ENCODE measurements at places on chromosomes 4 and X.

- no peak for DNase-seq
Observed at GRCh38 chr4:135268369-135268768, 1066.8 kb upstream of the PABPC4L start.

GRCh38 chr4:76706581-76706980 is 191.4 kb downstream of the SOWAHB start:
- no peak for DNase-seq

DNA sequence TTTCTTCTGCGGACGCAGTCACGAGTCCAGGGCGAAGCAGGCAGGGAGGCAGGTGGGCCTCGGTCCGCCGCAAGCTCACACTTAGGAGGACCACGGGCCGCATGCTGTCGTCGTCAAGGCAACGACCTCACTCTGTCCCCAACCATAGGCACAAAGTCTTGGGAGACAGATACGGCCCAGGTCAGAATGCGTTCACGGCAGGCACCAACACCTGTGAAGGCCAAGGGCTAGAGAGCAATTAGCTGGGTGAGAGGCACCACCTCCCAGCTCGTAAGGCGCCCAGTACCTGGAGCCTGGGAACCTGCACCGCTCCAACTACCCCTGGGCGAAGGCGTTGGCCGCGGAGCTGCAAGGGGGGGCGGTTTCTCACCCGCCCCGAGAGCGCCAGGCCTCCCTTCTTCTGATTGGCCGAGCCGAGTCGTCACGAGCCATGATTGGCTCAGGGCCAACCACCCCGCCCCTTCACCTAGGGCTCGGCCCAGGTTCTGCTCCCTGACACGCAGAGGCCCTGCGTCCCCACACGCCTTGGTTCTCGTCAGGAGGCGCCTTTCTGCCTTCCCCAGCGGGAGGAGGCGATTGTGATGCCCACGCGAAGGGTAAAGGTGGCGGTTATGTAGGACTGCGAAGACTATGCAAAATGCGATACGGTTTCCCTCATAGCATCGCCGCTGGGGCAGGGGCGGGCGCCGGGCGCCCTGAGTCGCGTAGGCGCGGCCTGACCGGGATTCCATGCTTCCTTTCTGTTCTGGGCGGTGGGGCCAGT is at the start of gene CDKL2:
TSS of gene CDKL2 (minus strand) at position 355 of the 763 bp plus-strand sequence. CDS start 4,540 bp downstream, outside the sequence.
- DNase-seq, result peak; percentile 82

- no peak for DNase-seq
Observed at GRCh38 chr4:34893382-34893781, 1350.9 kb downstream of the ARAP2 start.

DNA sequence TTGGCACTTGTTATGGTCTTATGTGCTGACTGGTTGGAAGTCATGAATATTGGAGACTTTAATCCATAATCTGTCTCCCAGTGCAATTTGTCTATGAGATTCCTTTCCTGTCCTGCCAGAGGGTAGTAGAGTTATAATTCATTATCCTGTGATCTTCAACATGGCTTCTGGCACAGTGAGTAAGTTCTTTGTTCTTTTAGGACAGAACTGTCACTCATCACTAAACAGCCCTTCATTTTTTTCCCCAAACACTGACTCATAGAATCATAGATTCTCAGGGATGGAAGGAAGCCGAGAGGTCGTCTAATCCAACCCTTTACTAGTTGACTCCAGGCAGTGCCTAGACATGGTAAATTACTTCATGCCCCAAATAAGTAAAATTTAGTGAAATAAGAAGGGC is 78.4 kb downstream of the LUZP4 start:
- no peak for DNase-seq

DNA sequence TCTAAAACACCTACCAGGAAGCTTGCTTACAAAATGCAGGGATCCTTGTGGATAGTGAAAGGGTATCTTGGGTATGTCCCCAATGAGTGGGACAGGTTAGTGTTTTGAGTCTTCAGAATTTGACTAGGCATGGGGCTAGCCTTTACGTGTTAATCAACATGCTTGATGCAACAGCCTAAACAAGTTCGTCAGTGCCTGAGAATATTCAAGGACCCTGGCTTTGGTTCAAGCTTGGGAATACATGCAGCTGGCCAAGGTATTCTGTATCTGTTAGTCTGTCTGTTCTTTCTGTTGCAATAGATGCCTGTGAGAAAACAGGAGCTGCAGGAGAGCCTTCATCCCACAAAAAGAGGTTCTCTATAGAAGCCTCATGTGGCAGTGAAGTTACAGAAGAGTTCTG is 149.5 kb downstream of the CCNG2 start:
- DNase-seq, result no peak

- DNase-seq, result no peak
Observed at GRCh38 chr4:17510582-17510981, 1.3 kb downstream of the QDPR start.

GRCh38 chr4:157706155-157706554 is 466.7 kb downstream of the GASK1B start:
- no peak for DNase-seq

DNA sequence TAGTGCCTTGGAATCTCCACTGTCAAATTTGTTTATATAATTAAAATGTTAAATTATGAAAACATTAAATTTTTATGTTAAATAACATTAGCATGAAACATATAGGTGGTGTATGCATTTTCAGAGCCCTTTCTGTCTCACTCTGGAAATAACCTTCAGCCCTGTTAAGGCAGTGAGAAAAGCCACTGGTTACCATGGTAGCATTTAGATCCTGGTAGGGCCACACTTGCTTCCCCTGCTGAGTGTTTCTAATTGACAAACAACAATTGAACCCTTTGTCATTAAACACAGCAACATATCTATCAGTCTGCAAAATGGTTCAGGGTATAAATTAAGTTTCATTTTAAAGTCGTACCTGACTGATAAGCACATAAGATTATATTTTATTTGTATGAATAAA is 63.5 kb downstream of the PDK3 start:
- no peak for DNase-seq

DNA sequence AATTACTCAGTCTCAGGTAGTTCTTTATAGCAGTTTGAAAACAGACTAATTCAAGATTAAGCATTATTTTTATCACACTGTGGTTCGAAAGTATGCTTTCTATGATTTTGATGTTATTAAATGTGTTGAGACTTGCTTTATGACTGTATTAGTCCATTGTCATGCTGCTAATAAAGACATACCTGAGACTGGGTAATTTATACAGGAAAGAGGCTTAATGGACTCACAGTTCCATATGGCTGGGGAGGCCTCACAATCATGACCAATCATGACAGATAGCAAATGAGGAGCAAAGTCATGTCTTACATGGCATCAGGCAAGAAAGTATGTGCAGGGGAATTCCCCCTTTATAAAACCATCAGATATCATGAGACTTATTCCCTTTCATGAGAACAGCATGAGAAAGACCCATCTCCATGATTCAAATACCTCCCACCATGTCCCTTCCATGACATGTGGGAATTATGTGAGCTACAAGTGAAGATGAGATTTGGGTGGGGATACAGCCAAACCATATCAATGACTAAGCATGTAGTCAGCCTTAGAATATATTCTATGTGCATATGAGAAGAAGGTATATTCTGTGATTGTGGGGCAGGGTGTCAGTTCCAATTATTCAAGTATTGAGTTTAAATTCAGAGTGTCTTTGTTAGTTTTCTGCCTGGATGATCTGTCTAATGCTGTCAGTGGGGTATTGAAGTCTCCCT is 44.6 kb upstream of the UGT2A1 start:
- no peak for DNase-seq

- peak; percentile 48 for DNase-seq
Observed at GRCh38 chr4:28462766-28463700, 1602.4 kb downstream of the STIM2 start.

GRCh38 chr4:20262221-20262620 is 10.5 kb downstream of the SLIT2 start:
- no peak for DNase-seq

GRCh38 chr4:168522356-168522755 is 25.5 kb downstream of the PALLD start:
- no peak for DNase-seq

- DNase-seq, result peak; percentile 89
Observed at GRCh38 chrX:1453951-1454785, 1.5 kb upstream of the ASMTL start.

GRCh38 chrX:341541-342101 is 23.0 kb upstream of the GTPBP6 start:
- DNase-seq, result no peak

GRCh38 chr4:176435901-176436292 is 116.1 kb downstream of the SPCS3 start:
- no peak for DNase-seq

- no peak for DNase-seq
Observed at GRCh38 chrX:7108030-7108429, 39.5 kb upstream of the STS start.

DNA sequence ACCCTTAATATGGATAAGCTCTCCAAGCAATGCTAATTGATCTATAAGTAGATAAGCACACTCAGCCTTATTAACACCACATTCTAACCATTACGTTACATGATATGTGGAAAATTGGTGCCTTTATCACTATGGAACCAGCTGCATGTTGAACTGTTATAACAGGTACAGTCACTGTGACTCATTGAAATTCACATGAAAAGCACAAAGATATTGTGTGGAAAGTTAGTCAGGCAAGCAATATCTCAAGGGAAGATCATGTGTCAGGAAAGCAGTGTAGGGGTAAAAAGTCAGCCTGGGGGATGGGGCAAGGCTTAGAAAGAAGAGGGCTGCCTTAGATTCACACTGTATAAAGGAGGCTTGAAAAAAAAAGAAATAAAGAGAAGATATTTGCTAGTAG is 313.7 kb upstream of the SMIM31 start:
- no peak for DNase-seq

DNA sequence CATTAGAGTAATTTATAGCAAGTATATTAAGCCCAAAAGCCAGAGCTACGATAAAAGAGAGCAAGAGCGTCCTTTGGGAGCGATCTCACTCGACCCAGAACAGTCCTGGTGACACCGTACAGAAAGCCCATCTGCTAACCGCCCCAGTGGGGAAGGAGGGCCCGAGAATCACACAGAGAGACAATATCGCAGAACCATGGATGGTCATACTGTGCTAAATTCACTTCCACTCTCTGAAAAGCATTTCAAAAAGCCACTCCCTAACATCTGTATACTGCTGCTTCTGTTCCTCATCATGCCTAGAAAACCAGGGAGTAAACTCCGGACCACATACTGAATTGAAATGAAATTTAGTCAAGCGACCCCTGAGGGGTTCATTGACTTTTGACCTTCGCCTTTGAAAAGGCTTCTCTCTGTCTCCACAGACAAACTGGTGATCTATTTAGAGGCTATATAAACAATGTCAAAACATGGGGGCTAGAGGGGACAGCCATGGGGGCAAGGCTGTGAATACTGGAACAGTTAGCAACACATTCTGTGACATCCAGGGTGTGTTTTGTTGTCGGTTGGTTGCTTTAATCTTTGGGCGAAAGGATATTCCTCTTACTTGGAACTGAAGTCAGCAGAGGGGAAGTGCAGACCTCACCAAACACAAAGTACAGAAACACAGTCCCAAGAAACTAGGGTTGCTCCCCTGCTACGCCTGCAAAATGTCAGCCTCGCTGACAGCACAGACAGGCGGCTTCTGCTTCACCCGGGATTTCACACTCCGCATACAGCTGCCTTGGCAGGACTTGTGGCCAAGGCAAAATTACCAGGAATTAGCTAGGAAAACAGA is 129.0 kb upstream of the RASGEF1B start:
- DNase-seq, result peak; percentile 74

DNA sequence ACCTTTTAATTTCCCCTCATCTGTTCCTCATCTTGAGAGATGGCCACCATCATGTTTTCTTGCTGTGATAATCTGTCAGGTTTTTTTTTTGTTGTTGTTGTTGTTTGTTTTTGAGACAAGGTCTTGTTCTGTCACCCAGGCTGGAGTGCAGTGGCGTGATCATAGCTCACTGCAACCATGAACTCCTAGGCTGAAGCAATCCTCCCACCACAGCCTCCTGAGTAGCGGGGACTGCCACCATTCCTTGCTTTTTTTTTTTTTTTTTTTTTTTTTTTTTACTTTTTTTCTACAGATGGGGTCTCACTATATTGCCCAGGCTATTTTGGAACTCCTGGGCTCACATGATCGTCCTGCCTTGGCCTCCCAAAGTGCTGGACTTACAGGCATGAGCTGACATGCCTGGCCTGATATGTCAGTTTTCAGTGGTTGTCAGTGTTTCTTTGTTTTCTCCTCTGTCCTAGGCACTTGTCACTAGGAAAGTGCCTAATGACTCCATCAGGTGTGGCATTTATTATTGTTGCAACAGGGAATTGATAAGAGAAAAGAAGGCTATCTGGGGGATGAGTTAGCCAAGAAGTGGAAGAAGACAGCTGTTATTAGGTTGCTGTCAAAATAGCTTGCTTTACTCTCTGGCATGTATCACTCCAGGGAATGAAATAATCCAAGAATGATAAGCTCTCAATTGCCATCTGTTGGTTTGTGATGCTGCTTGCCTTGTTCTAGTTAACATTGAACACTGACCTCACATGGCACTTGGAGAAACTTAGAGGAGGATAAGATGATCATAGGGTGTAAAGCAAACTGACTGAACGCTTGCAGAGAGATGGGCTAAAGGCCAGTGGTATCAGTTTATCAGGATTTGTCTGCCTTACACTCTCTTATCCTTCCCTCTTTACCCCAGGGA is 41.7 kb downstream of the TMEM164 start:
- DNase-seq, result no peak

DNA sequence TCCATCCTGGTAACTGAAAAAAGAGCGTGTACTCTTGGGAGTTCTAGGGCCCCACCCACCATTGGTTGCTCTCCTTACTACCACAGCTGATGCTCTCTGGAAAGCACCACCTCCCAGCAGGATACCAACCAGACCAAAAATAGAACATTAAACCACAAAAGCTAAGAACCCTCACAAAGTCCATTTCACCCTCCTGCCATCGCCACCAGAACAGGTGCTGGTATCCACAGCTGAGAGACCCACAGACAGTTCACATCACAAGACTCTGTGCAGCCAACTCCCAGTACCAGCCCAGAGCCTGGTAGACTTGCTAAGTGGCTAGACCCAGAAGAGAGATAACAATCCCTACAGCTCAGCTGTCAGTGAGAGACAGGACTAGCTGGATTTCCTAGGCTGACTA is 240.6 kb downstream of the PABPC4L start:
- no peak for DNase-seq

GRCh38 chr4:6044805-6045204 is 26.6 kb upstream of the C4orf50 start:
- no peak for DNase-seq

GRCh38 chrX:38006291-38006690 is at the start of gene SYTL5:
Gene SYTL5, plus strand, starts transcription at chrX:38006553. Its CDS starts 27,337 bp downstream, at chrX:38033890.
- DNase-seq, result no peak

- no peak for DNase-seq
Observed at GRCh38 chrX:38974542-38974941, 173.3 kb downstream of the MID1IP1 start.

GRCh38 chrX:118115953-118116712 is 477 bp downstream of the KLHL13 start:
- DNase-seq, result peak; percentile 44
